ENCODE measurements at places on chromosomes 7 and 10. TPM values are rescaled to one million over a fixed set of nuclear protein-coding genes. Genes with fewer than 3 reads are reported as not detected.
A peak's percentile ranks its signal among the peaks of the same experiment; 100 is the strongest.

- DNase-seq = no peak
These were observed 985.8 kb downstream of the REEP3 start for GRCh38 chr10:64506963-64507362.

- DNase-seq = no peak
These were observed 76.8 kb downstream of the SH3PXD2A start for GRCh38 chr10:103778358-103779139.

DNA sequence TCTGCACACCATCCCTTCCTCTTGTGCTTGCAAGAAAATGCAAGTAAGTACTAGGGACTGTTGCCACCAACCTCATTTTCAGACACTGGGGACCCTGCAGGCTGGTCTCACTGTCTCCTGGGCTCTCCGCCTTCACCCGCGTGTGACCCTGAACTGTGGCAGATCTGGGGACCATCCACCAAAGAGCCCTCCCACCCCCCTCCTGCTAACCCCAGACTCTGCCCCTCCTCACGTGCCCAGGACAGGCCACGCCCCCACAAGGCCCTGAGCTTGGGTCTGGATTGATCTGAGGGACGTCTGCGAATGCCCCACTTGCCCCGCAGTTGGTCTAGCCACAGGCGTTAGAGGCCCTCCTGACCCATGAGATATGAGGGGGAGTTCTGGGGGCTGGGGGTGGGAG, 8.1 kb downstream of the CNPY1 start:
- no peak for DNase-seq

The USP54 gene
- total RNA-seq = 43.5 TPM

The WASL gene
- 42.3 TPM for total RNA-seq

DNA sequence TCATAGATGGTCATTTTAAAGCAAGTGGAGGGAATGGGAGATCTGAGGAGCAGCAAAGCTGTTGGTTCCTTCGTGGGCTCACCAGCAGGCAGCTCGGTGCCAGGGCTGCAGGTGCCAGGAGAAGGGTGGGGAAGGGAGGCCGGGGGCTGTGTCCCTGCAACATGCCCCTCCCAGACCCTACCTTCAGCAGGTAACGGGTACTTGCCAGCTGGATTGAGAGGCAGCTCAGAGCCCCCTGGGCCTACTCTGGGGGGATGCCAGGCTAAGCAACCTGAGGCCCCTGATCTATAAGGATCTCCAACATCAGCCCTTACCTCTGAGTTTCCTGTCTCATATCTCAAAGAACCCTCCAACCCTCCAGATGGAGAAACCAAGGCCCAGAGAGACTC, 173.3 kb downstream of the NEURL1 start:
- no peak for DNase-seq

The IFIT1 gene
- total RNA-seq = 5.4 TPM

GRCh38 chr7:55018361-55019190, at the start of gene EGFR:
EGFR (plus strand) TSS chr7:55019017; CDS start chr7:55019278, 261 bp downstream.
- DNase-seq = peak; percentile 79

DNA sequence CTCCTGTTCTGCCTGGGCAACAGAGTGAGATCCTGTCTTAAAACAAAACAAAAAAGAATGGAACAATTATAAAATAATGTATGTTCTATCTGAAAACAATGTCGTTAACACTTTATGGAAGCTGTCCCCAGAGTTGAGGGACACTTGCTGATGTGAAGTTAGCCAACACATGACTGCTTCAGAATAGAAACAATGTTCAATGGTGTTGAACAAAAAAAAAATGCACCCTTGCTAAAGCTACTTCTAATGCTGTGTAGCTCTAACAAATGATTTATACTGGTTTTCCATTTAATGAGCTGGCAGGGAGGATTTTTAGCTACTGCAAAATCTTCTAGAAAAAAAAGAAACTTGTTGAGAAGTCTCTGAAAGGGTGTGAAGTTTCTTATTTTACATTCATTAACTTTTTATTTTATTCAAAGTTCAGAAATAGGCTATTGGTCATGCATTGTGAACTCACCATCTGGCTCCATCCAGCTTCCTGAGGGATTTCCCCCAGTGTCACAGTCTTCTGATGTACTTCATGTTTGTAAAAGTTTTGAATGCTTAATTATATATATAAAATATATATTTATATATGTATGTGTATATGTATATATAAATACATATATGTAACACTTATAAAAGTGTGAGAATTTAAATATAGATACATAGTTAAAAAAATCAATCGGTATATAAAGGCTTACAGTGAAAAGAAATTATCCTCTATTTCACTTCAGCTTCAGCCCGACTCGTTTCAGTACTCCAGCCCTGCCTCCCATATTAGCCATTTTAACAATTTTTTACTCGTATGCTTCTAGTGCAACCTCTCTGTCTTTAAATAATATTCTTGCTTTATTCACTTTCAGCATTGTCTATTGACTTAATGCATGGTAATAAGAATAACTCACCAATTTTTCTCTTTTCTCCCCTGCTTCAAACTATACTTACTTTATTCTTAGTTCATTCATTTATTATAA, 35.0 kb downstream of the HDAC9 start:
- DNase-seq = no peak

The GGCT gene
- 75.2 TPM for total RNA-seq

DNA sequence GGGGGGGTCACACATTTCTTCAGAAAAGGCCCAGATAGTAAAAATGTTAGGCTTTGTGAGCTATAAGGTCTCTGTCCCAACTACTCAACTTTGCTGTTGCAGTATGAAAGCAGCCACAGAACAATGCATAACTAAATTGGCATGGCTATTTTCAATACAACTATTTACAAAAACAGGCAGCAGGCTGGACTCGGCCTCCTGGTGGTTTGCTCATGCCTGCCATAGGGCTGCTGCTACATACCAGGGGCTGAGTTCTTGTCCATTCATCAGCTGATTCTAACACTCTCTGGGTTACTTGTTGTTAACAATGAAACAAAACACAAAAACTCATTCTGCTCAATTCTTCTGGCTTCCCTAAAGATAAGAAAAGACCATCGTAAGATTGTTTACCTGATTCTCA, 109.4 kb upstream of the ADAM12 start:
- DNase-seq = no peak

GRCh38 chr10:93746844-93747284, 10.9 kb upstream of the LGI1 start:
- DNase-seq = peak; percentile 83

GRCh38 chr7:45293295-45293942, 135.8 kb downstream of the RAMP3 start:
- DNase-seq = no peak

GRCh38 chr10:44032216-44032615, 352.7 kb downstream of the CXCL12 start:
- DNase-seq = no peak

- no peak for DNase-seq
These were observed 61.4 kb upstream of the NME8 start for GRCh38 chr7:37786741-37787569.

DNA sequence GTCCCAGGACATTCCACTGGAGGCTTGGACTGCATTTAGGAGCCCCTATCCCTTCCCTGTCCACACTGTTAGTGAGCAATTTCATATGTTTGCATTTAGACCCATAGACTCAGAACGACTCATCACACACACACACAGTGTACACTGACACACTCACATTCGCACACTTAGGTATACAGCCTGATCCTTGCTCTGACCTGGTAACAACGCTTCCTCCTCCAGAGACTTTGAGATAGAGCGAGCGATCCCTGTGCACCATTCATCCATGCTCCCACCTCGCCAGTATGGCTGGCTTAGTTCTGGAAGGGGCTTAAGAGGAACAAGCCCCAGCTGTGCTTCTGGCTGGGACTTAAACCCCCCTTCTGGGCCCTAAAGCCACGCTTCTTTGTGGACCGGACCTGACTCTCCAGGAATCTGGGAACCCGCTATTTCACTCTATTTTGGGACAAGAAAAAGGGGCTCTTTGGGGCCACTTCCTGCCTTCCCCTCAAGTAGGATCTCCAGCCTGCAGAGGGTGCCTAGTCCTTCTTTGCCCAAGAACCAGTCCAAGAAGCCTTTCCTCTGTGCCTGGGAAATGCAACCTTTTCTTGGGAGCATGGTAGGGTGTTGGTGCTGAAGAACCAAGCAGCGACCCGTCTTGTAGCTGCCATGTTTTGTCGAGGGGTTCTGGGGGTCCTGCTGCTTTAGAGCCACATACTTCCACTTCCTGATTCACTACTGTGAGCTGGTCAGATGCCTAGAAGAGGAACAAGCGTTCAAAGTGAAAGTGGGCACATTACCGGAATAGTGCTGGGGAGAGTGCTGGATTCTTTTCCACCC, 1.1 kb upstream of the HOXA13 start:
- DNase-seq = no peak

GRCh38 chr7:128906766-128907559, 3.5 kb downstream of the KCP start:
- no peak for DNase-seq

- DNase-seq = no peak
These were observed 11.8 kb downstream of the FAM3C start for GRCh38 chr7:121384265-121384664.

DNA sequence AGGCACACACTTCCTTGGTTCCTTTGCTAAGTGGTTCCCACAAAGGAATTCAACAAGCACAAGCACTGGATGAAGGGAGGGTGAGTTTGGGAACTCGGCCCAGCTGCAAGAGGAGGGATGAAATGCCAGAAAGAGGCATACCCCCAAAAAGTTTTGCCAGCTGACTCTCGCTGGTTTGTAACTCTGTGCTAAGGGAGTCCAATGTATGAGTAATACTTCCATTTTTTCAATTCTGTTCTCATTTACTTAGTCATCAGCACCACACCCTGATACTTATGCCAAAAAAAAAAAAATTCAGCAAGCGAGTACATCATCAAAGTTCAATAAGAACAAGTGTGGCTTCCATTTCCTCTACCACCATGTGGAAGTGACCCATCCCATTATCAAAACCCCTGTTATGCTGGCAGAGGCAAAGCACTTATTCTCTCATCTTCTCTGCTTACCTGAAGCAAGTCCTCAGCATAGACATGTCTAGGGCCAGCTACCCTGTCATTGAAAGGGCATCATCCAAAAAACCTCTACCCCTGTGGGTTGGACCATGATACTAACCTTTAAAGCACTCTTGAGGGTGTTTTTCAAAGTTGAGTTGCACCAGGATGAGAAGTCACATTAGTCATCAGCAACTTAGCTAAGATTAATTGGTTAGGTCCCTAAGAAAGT, 6.9 kb upstream of the HYCC1 start:
- no peak for DNase-seq

The PMS2 gene
- 22.6 TPM for total RNA-seq

DNA sequence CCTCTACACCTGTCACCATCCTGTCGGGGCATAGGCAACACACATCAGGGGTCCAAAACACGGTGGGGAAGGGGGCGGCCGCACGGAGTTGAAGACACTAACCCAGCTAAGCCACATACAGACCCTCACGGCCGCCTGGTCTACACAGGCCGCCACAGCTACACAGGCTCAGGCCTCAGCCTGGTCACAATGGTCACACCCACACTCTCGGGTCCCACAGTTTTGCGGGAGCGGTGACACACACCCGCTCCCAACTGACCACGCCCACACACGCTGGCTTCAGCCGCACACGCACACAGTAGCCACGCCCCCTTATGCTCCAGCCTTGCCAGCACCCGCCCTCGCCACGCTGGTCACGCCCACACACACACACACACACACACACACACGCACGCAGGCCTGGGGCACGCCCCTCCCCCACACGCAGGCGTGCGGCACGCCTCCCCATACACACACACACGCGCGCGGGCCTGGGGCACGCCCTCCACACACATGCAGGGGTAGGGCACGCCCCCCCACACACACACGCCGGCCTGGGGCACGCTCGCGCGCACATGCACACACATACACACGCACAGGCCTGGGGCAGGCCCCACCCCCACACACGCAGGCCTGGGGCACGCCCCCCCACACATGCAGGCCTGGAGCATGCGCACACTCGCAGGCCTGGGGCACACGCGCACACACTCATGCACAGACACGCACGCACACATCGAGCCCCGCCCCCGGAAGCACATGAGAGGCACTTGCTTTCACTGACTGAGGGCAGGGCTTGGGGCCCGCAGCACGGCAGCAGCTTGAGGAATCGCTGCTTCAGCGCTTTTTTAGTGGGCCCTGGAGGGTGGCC, 12.3 kb upstream of the OGA start:
- no peak for DNase-seq

GRCh38 chr10:78038105-78038504, 4.4 kb downstream of the RPS24 start:
- no peak for DNase-seq

The ZNF853 gene
- total RNA-seq = 12.3 TPM
